ENCODE measurements at places on chromosomes 3 and 15.

DNA sequence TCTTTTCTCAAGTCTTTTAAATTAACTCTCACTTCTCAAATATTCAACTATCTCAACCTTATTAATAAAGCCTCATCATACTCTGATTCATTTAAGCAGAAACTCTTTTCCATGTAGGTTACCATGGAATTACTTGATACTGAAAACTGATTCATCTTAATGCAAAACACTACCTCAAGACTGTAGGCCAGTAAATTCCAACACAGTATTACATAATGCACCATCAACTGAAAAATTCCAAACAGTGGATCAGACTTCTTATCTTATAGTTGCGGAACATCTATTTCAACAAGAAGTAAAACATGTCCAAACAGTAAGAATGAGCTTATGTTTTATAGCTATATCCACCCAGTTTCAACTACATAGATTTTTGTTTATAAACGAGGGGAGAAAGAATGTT lies 124.5 kb downstream of the PEAK1 start:
- DNase-seq, result no peak

- no peak for DNase-seq
Measured at GRCh38 chr3:190676481-190676880, 162.6 kb downstream of the IL1RAP start.

GRCh38 chr3:194707147-194707540 lies 21.5 kb downstream of the FAM43A start:
- no peak for DNase-seq

DNA sequence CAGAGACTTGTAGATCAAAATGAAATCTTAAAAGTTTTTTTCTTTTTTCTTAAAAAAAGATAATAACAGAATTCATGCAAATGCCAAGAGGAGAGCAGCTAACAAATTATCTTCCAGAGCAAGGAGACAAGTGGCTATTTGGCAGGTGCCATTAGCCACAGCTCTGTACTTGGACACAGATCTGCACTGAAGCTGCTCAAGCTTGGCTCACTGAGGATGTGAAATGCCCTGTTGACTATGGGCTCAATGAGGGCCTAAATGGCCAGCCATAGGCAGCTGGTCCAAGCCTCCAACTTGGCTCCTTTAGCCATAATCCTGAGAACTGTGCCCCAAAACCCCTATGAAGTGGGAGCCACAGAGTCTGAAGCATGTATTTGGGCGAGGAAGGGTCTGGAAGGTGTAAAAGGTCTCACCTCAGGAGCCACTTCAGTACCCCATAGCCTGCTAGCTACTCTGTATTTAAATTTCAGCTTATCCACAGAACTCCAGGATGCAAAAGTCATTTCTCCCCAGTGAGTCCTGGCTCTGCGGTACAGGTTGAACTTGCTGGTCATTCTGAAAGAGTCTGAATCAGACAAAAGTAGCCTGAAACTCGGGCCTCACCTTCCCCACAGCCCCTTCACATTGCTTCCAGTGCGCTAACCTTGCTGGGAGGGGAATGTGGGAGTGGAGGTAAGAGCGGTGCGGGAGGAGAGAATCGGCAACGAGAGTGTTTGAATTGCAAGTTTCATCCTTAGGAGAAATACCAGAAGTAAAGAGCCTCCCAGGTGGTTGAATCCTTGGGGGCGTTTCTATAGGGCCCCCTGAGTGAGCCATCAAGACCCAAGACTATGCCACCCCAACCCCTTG lies 48.0 kb downstream of the ZIC4 start:
- DNase-seq, result no peak

- DNase-seq, result no peak
Measured at GRCh38 chr15:60957111-60957510, 272.0 kb downstream of the RORA start.
